SW480 (cell line): ENCODE measurements at places on chromosomes 5 and 9.

- peak; percentile 96 for DNase-seq
Measured at GRCh38 chr5:1130218-1130946, 18.5 kb upstream of the SLC12A7 start.

GRCh38 chr9:128205296-128205944, 2.2 kb downstream of the DNM1 start:
- DNase-seq = no peak

DNA sequence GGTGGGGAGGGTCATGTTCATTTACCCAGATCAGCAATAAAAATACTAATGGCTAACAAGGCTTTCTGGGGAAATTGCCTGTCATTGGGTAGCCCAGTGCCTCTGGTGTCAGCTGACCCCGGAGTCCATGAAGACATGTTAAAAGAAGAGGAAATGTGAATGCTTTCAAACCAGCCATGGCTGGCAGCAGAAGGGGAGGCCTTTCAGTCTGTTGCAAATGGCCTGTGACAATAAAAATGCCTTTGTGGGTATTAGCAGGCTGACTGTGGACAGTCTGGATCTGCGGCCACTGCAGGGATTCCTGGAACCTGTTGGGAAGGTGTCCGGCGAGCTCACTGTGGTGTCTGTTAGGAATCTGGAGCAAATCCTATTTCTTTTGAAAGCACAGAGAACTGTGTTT, 7.5 kb downstream of the ABL1 start:
- no peak for DNase-seq

- no peak for DNase-seq
Measured at GRCh38 chr5:167593329-167594060, 698.0 kb upstream of the WWC1 start.

GRCh38 chr5:53556001-53556400, 4.4 kb upstream of the NDUFS4 start:
- DNase-seq = no peak

- DNase-seq = peak; percentile 43
Measured at GRCh38 chr9:34463098-34463900, 4.7 kb downstream of the DNAI1 start.

- DNase-seq = no peak
Measured at GRCh38 chr5:14266171-14266570, 123.0 kb downstream of the TRIO start.

GRCh38 chr5:42874621-42875198, 63.0 kb upstream of the SELENOP start:
- no peak for DNase-seq

DNA sequence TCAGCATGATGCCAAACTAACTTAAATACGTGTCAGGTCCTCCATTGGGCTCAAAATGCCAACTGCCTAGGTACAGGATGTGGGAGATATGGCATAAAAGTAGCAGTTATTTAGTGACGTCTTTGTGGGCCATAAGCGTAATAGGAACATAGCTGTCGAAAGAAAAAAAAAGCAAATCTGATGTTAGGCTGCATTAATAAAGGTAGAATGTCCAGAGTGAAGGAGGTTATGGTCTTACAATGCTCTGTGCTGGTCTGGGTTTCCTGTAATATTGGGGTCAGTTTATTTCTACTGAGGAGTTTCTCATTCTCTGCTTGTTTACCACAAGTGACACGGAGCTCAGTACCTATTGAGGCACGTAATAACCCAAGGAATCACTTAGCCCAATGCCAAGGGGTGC, 33.4 kb upstream of the SYNPO start:
- no peak for DNase-seq

DNA sequence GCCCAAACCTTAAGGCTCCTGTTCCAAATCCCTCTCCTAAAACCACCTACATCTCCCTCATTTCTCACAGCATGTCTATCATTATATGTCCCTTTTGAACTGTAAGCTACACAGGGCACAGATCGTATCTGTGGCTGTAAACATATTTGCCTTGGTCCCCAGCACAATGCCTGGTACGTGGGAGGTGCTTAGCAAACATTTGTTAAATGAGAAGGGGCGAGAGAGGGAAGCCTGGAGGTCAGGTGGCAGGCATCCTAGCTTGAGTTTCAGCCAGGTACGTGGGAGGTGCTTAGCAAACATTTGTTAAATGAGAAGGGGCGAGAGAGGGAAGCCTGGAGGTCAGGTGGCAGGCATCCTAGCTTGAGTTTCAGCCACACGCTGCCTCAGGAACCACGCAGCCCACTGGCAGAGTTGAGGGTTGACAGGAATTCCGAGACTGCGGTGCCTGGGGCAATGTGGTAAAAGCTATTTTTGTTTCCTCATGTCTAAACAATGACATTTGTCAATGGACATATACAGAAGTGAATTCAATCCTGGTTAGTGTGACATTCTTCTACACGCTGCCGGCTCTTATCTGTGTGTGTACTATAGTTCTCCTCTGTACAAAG, 113.6 kb downstream of the EFNA5 start:
- peak; percentile 95 for DNase-seq

DNA sequence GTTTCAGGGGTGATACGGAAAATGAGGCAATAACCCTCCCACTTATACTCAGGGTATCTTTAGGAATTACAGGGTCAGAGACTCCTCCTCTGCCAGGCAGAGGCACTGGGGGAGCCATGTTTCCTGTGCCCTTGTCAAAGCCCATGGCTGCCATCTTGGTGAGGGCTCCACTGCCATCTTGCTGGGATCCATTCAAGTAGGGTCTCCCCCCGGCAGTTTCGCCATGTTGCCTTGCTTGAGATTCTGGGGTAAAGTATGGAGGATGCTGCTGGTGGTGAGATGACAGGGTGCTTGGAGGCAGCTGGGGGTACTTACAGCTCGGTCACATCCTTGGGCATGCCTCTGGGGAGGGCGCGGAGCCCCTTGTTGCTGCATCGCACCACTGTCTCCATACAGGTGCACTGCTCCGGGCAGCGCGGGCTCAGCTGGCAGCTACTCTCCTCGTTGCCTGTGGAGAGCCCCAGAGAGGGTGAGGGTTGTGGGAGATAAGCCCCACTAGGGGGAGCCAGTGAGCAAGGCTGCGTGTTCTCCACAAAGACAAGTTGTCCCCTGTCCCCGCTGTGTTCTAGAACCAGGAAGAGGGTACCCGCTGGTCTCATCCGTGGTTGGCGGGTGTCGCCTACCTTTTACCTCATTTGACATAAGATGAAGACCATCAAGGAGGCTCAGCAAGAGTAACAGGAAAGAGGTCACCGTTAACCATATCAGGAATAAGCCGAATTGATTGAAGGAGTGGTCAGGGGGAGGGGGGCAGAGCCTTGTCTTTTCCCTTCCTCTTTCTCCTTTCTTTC, 169.0 kb upstream of the PANK3 start:
- DNase-seq = peak; percentile 16

GRCh38 chr5:66987949-66988838, 208.4 kb downstream of the CD180 start:
- DNase-seq = peak; percentile 44

- peak; percentile 88 for DNase-seq
Measured at GRCh38 chr5:132419502-132420468, 50.3 kb downstream of the SLC22A5 start.

DNA sequence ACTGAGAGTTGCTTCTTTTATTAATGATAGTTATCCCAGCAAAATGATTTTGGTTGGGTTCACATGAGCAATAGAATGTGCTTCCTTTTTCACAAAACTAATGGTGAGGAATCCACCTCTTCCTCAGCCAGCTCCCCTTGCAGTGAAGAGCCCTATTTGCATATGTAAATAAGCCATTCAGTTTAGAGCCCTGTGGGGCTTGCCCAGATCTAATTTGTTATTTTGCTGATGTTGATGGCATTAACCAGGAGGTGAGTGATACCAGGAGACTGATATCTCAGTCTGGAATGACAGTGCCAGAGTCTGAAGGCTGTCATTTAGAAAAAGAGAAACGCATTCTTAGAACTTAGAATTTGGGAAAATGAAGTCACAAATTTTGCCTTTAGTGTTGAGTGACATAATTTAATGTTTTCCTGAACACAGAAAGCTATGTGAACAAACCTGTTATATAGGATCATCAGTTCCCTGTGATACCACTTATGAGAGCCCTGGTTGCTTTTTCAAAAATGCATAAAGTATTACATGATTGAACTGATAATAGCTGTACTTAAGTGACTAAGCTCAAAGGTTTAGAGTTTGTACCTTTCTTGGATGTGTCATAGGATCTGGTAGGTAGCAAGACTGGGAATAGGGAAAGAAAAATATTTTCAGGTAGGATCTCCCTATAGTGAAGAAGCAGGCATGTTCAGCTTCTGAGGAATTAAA, 271.6 kb downstream of the MAST4 start:
- DNase-seq = no peak

- DNase-seq = no peak
Measured at GRCh38 chr5:45355189-45355992, 340.8 kb downstream of the HCN1 start.

DNA sequence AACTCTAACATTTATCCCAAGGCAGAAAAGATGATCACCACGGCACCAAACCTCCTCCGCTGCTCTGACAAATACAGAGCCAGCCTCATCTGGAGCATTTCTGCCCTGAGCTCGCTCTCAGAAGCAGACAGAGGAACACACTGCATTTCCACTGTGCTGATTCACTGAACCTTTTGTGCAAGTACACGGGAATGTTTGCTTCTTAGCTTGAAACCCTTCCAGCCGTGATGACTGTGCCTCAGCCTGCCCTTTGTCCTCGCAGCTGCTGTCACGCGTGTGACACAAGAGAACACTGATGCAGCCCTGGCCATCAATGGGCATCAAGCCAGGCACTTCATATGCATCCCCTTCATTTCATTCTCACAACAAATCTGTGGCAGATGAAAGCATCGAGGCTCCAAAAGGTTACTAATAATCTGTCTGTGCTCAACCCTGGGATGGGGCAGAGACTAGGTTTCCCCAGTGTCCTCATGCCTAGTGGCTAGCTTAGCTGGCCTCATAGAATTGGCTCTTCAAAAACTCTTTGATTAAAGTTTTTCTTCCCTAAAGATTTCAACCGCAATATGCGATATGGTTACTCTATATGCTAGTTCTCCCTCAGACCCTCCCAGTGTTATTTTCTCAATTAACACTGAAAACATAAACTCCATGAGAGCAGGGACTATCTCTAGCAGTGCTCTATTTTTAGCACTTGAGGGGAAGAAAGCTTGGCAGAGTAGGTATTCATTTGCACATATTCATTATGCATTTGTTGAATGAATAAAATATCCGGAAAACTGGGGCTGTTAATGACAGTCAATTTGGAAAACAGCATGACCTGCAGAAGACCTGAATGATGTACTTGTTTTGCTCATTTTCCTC, 7.3 kb downstream of the CDC14B start:
- peak; percentile 42 for DNase-seq

DNA sequence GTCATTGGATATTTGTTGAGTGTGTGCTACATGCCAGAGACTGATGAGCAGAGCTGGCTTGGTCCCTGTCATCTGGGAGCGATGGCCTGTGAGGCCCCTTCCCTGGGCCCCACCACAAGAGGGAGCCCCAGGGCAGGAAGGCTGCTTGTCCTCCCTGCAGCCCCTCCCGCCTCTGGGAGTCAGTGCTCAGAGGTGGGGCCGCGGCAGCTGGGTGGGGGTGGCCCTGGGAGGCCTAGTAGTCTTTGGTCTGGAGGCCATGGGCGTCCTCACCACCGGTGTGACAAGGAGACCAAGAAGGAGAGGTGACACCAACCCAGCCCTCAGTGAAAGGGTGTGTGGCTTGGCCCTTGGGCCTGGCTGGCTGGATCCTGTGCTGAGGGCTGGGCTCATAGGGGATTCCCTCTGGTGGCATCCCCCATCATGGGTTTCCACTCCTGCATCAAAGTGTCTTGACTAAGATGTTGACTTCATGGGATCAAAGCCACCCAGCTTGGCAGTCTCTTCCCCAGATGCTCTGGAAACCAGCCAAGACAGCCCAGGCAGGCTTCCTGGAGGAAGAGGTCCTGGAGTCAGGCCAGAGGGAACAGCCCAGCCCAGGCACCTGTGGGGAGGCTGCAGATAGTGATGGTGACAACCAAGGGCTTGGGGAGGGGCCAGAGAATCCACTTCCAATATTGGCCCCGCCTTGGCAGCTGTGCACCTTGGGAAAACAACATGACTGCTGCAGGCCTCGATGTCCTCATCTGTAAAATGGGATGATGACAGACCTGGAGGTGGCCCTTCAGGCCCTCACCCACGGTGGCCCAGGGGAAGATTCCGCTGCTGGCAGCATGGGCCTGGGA, 166.7 kb downstream of the GAPVD1 start:
- no peak for DNase-seq

- no peak for DNase-seq
Measured at GRCh38 chr5:6914347-6914746, 201.1 kb downstream of the TENT4A start.

- DNase-seq = peak; percentile 54
Measured at GRCh38 chr5:6674421-6674820, 38.8 kb upstream of the TENT4A start.

- DNase-seq = no peak
Measured at GRCh38 chr5:154795235-154795596, 40.0 kb downstream of the LARP1 start.

- no peak for DNase-seq
Measured at GRCh38 chr9:72946821-72947220, 6.0 kb downstream of the ALDH1A1 start.

GRCh38 chr5:8923526-8923925, 622.3 kb downstream of the SEMA5A start:
- no peak for DNase-seq

DNA sequence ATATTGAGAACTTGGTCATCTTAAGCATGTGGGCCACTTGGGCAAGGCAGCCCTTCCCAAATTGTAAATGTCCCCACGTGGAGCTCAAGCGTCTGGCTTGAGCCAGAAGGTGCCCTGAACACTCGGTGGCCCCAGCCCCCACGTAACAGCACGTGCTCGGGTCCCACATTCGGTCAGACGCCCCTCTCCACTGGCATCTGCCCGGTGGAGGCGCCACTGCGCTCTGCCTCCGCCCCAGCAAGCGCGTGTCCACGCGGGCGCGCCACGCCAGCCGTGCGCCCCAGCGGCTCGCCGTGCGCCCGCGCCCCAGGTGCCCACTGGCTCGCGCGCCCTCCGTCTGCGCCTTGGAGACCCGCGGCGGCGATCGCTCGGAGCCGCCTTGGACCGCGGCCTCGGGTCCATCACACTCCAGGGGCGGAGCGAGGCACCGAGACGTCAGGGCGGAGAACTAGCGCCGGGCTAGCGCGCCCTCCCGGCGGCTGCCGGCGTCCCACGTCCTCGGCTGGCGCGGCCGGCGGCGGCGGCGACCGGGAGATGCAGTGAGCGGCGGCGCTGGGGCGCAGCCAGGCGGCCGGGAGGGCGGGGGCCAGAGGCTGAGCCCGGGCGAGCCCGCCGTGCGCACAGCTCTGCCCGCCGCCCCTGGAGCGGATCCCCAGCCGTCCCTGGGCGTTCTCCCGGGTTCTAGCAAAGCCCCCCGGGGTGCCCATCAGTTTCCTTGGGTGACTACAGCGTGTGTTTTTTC, at the start of gene PALM2AKAP2:
Gene PALM2AKAP2 (plus strand): TSS at position 488 of the 742 bp plus-strand sequence. CDS start 291 bp downstream, outside the sequence.
- DNase-seq = peak; percentile 71
